CD4-positive, alpha-beta T cell (primary cell): ENCODE measurements at places on chromosomes 1 and 21. TPM values are rescaled to one million over a fixed set of nuclear protein-coding genes. Genes with fewer than 3 reads are reported as not detected.

DNA sequence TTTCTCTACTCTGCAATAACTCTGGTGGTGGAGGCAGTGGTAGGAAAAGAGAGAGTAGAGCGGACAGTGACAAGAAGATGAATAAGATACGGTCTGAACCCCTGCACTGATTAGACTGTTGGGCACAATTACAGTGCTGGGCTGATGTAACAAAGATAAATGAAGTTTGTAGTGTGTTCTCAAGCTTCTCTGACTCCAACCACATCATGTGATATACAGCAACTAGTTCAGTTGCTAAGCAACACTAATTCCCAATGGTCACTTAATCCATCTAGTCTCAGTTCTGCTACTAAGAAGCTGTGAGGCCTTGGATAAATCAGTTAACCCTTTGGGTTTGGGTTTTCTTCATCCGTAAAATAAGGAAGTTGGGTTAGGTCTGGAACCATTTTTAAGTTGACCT lies 17.3 kb downstream of the DDR2 start:
- H3K27me3 ChIP-seq, result no peaks in the 10 kb centered on the region
- no peaks in the 10 kb centered on the region for H3K36me3 ChIP-seq
- no peaks in the 10 kb centered on the region for H3K4me1 ChIP-seq

DNA sequence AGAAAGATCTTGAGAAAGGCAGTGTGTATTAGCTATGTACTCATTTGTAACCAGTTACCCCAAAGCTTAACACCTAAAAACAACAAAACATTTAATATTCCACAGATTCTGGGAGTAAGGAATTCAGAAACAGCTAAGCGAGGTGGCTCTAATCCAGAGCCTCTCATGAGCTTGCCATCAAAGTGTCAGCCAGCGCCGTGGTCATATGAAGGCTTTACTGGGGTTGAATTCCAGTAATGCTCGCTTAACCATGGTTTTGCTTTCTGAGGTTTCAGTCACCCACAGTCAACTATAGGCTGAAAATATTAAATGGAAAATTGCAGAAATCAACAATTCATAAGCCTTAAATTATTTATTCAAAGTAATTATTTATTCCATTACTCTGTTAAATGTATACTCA lies 101.8 kb downstream of the CLIC6 start:
- H3K4me1 ChIP-seq, result no peaks in the 10 kb centered on the region
- H3K27ac ChIP-seq, result no peak overlapping the region
- no peaks in the 10 kb centered on the region for H3K36me3 ChIP-seq
- no peaks in the 10 kb centered on the region for H3K27me3 ChIP-seq
- no peak overlapping the region for H3K4me3 ChIP-seq

DNA sequence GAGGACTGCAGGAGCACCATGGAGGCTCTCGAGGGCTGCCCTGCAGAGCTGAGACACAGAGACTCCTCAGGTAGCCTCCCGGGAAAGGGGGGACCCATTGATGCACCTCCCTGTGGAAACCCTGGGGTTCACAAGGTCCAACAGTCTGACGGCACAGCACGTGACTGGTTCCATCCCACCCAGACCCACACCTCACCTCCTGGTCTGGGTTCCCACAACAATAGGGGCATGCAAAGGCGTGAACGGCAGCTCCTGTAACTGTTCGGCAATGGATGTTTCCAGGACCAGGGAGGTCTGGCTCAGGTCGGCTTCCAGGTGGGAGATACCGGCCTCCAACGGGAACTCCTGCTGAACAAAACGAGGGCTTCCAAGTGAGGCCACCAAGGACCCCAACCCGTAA lies 86.8 kb downstream of the NPHP4 start:
- H3K27me3 ChIP-seq, result no peaks in the 10 kb centered on the region
- DNase-seq, result no peak
- no peak overlapping the region for H3K27ac ChIP-seq

Gene HTR6
- total RNA-seq, result 2.2 TPM

Gene TNFSF4
- total RNA-seq, result 0.33 TPM

DNA sequence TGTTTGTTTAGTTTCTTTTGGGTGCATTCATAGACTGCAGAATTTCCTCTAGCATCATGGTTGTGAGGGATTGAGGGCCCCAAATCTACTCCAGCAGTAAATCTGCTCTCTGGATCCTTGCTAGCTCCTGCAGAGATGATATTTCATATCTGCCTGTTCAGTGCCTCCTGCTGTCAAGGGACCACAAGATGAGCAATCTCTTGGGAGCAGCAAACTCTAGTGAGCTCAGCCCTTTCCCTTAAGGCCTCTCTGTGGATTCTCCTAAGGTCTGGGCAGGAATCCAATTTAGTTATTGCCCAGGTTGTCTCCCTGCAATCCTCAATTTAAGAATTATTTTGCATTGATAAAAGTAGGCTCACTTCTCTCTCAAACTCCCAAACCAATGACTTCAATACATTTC lies 76.9 kb downstream of the RGS18 start:
- no peak overlapping the region for H3K27ac ChIP-seq
- no peaks in the 10 kb centered on the region for H3K27me3 ChIP-seq
- no peak for DNase-seq
- H3K4me1 ChIP-seq, result no peaks in the 10 kb centered on the region

- H3K4me1 ChIP-seq, result peaks cover 6% of the 10 kb centered on the region
- no peaks in the 10 kb centered on the region for H3K27me3 ChIP-seq
- no peaks in the 10 kb centered on the region for H3K36me3 ChIP-seq
- DNase-seq, result no peak
- H3K27ac ChIP-seq, result no peak overlapping the region
Measured at GRCh38 chr1:109133815-109134214, 19.9 kb downstream of the ELAPOR1 start.

Gene MROH9
- total RNA-seq, result not detected

- H3K4me3 ChIP-seq, result no peak overlapping the region
- H3K4me1 ChIP-seq, result peaks cover 10% of the 10 kb centered on the region
- no peak overlapping the region for H3K27ac ChIP-seq
- no peaks in the 10 kb centered on the region for H3K36me3 ChIP-seq
Measured at GRCh38 chr1:172719694-172720138, 60.8 kb downstream of the FASLG start.

Gene HUNK
- total RNA-seq, result not detected

- no peaks in the 10 kb centered on the region for H3K4me1 ChIP-seq
- no peak overlapping the region for H3K27ac ChIP-seq
- no peak for DNase-seq
- no peak overlapping the region for H3K4me3 ChIP-seq
- H3K36me3 ChIP-seq, result peaks cover 4% of the 10 kb centered on the region
- no peaks in the 10 kb centered on the region for H3K27me3 ChIP-seq
Measured at GRCh38 chr1:45721207-45721606, 29.2 kb downstream of the IPP start.

DNA sequence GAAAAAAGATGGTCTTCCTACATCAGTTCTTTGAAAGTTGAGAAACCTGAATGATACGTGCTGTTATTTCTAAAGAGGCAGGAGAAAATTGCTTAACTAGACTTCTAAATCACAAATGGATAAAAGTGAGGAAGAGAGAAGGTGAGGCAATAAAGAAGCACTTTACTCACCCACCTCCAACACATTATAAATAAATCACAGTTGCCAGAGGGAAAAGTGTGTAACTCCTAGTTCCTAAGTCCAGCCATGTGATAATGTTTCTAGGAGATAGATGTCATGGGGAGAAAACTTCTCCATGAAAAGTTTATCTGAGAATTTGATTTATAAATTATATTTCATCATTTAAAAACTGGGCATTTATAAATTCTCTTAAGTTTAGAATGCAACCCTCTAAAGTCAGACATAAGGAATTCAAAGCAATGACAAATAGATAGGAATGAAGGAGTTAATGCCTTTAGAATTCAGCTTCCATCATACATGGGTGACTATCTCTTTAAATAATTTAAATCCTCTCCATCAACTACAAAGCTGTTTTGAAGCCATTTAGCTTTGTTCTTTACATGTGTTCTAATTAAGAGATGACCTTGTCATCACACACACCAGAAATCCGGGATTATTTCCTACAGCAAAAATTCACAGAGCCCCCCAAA lies 60.0 kb downstream of the NRIP1 start:
- peaks cover 4% of the 10 kb centered on the region for H3K4me1 ChIP-seq
- H3K36me3 ChIP-seq, result no peaks in the 10 kb centered on the region
- H3K4me3 ChIP-seq, result peak overlapping the region; percentile 37
- peak overlapping the region; percentile 14 for H3K27ac ChIP-seq
- no peak for DNase-seq
